Pancreas (tissue), 10 donors: ENCODE measurements at places on chromosomes 3 and 15. TPM values are rescaled to one million over a fixed set of nuclear protein-coding genes. Genes with fewer than 3 reads are reported as not detected.

Gene RBPMS2
- total RNA-seq: 1.9 TPM

Gene KY
- total RNA-seq: 0.04 TPM

DNA sequence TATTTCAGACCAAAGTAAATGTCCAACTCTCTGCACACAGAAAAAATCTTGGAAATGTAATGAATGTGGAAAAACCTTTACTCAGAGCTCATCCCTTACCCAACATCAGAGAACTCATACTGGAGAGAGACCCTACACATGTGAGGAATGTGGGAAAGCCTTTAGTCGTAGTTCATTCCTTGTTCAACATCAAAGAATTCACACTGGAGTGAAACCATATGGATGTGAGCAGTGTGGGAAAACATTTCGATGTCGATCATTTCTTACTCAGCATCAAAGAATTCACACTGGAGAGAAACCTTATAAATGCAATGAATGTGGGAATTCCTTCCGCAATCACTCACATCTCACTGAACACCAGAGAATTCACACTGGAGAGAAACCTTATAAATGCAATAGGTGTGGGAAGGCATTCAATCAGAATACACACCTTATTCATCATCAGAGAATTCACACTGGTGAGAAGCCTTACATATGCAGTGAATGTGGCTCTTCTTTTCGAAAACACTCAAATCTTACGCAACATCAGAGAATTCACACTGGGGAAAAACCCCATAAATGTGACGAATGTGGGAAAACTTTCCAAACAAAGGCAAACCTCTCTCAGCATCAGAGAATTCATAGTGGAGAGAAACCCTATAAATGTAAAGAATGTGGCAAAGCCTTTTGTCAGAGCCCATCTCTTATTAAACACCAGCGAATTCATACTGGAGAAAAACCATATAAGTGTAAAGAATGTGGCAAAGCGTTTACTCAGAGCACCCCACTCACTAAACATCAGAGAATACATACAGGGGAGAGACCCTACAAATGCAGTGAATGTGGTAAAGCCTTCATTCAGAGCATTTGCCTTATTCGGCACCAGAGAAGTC lies 8.0 kb upstream of the ZNF501 start:
- DNase-seq: no peak

DNA sequence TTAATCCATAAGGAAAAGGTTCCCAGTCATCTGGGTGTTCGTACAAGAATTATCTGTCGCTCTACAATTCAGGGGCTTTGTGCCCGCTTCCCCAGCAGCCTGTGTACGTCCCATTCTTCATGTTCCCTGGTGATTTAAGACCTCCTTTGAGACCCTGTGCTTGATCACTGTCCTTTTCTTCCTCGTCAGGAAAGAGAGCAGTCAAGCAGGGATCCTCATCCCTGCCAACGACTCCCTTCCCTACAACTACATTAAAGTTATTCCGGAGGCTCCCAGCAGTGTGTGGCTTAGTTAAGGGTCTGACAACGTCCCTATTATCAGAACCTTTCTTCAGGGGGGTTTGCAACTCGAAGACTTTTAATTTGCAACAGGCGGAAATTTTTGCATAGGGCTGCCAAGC lies 175.7 kb downstream of the FOXP1 start:
- no peak for DNase-seq

DNA sequence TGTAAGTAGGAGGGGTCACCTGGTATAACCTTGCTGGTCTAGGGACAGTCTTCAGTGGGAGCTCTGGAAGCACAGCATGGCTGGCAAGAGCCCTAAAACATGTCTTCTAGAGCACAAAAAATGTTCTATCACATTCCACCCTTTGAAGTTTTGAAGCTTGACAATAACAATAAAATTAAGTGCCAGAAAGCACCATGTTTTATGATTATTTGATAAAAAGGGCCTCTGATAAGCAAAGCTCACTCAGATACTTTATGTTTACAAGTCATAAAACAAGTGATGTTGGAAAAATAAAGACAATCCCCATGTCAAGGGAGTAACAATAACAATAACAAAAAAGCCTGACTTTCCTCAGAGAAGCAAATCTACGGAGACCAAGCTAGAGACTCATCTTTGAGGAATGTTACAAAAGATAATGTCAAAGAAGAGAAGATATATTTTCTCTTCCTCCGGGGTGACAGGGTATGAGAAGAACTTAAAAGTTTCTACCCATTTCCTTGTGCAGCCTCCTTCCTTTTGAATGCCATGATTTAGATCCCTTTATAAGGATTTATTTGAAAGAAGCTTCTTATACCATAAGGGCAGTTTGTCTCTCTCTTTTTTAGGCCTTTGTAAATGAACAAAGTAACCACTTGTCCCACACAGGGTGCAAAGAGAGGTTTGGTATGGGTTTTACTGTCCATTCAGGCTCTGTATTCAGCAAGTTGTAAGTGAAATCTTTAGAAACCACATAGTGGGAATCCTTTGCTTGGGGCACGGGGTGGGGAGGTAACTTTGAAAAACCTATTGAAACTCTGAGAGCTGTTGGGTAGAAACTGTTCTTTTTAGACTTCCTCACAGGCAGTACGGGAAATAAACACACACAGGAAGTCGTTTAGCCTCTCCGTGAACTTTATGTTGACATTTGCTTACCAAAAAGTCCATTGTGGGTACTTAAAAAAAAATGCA lies 109.6 kb upstream of the RBMS3 start:
- no peak for DNase-seq

DNA sequence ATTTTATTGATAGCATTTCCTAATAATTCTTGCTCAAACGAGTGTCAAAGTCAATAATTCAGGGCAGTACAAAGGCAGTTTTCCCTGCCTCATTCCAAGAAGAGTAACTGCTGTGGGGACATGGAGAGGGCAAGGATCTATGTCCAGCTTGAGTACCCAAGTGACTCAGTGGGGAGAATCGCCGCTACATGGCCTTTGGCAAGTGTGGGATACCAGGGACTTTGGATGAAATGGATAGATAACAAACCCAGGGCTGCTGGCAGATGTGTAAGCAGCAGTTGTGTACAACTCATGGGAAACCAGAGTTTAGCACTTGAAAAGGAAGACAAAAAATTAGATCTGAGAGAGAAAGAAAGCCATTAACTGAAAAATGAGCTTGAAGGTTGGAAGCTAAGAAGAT lies 122.2 kb upstream of the TRIM42 start:
- DNase-seq: no peak

Gene DOCK3
- 0.37 TPM for total RNA-seq

Gene AMOTL2
- total RNA-seq: 31.1 TPM

GRCh38 chr3:128835096-128835495 lies 44.3 kb upstream of the ACAD9 start:
- no peak for DNase-seq

DNA sequence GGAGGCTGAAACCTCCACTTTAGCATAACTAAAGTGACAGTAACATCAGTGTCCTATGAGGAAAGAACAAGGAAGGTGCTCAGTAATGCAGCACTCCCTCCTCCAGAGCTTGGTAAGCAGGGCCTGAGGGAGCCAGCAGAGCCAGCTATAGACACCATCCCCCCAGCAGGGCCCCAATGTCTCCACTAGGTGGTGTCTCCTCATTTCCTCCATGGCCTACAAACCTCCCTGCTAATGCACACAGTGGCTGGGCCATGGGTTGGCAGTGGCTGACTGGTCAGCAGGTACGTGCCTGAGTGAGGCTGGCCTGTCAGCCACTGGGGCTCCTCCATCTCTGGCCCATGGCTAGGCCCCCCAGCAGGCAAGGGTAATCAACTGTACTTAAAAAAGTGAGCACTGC lies 13.6 kb downstream of the MRPS25 start:
- no peak for DNase-seq

Gene SLC9C1
- not detected for total RNA-seq

DNA sequence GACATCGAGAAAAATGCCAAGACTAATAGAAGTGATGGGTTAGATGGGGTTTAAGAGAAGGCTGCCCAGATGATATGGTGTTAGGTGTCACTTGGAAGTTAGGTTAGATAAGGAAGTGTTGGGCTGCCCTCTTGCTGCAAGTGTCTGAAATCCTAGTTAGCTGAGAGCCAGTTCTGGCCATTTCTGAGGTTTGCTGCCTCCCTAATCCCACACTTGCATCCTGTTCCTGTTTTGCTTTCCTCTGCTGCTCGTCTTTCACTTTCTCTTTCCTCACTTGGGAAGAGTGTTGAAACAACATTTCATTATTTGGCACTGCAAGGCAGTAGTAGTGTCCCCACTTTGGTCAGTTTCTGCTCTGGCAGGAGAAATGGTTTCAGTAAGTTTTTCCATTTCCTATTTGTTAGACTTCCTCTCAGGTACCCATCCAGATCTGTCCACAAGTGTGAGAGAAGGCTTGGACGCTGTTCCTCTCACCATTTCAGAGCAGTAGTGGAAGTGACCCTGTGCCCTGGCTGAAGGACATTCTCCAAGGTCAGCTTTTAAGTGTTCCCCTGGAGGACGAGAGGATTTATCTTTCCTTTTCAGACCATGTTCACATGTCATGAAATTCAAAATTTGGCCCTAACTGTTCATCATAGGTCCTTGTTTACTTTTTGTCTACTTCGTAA lies 93.3 kb downstream of the ADAMTSL3 start:
- no peak for DNase-seq

DNA sequence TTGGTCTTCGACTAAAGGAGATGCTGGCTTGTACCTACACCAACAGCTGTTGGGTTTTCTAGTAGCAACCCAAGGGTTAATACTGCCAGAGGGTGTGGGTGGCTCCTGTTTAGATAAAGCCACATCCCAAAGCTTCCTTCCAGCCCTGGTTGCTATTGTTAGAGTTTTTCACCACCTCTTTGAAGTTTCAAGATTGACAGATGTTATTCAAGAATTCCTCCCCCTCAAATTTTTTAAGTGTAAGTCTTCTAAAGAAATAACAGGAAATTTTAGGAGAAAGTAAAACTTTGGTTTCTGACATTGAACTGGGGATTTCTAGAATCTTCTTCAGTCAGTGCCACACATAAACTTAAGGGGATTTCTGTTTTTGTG lies 60.9 kb downstream of the TGFBR2 start:
- DNase-seq: no peak

GRCh38 chr3:71503525-71504249 lies 79.8 kb downstream of the FOXP1 start:
- DNase-seq: no peak
